CD8-positive, alpha-beta memory T cell (primary cell): ENCODE measurements at places on chromosomes 16 and 17. TPM values are rescaled to one million over a fixed set of nuclear protein-coding genes. Genes with fewer than 3 reads are reported as not detected.

The HOXB1 gene
- polyA plus RNA-seq = not detected

The CXCL16 gene
- 3.0 TPM for polyA plus RNA-seq

The CD79B gene
- polyA plus RNA-seq = 36.9 TPM

The EPN3 gene
- not detected for polyA plus RNA-seq

The RRAD gene
- polyA plus RNA-seq = not detected

- no peak for DNase-seq
- no peaks in the 10 kb centered on the region for H3K27me3 ChIP-seq
- no peaks in the 10 kb centered on the region for H3K4me1 ChIP-seq
- H3K4me3 ChIP-seq = no peak overlapping the region
Observed at GRCh38 chr17:28997806-28998205, 8.0 kb downstream of the SEZ6 start.

DNA sequence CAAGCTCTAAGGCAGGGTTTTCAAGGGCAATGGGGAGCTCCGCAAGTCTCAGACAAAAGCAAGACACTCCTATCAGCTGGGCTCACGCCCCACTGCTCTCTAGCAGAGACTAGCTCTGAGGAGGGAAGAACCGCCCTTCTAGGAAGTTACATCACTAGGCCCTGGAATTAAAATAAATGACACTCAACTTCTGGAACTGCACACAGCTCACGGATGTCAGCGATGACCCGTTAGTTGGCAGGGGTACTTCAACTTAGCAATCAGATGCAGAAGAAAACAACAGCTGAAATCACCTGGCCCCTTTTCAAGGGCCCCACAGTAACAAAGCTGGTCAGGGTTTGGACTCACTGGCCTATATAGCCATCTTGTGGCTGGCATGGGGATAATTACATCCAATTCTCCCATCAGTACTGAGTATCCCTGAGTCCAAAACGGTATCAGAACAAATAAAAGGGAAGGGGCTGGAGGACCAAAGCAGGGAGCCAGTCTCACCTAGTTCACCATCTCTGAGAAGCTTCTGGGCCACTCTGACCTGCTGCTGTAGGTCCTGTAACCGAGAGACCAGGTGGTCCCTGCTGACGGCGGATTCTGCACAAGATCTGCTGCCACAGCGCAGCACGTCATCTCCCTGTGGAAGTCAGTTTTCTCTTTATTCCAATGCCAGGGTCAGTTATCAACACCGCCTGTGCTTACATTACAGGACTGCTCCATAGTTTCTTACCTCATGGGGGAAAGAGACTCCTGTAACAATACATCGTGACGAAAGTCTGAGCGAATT is 22.2 kb downstream of the SERPINF1 start:
- no peaks in the 10 kb centered on the region for H3K27me3 ChIP-seq
- no peak for DNase-seq
- no peaks in the 10 kb centered on the region for H3K4me1 ChIP-seq
- H3K27ac ChIP-seq = no peak overlapping the region
- H3K36me3 ChIP-seq = peaks cover 28% of the 10 kb centered on the region

GRCh38 chr17:65314212-65314611 is 177.0 kb downstream of the RGS9 start:
- no peak overlapping the region for H3K4me3 ChIP-seq
- no peak overlapping the region for H3K27ac ChIP-seq

DNA sequence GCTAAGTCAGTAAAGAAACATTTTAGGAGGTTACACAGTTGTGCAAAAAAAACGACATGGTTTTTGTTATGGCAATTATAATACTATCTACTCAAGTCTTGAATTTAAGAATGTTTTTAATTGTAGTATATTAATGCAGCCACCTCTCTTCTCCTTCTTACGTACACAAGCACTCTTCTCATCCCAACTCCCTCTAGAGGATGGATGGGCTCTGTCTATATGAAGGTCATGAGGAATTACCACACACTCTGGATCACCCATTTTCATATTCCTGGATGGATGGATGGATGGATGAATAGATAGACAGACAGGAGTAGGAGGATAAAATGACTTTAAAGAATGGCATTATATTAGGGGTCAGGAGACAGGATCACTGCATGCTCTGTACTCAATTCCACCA is 120.0 kb downstream of the PHKB start:
- H3K27me3 ChIP-seq = no peaks in the 10 kb centered on the region
- no peak overlapping the region for H3K27ac ChIP-seq
- no peak overlapping the region for H3K4me3 ChIP-seq
- no peaks in the 10 kb centered on the region for H3K4me1 ChIP-seq
- peaks cover 3% of the 10 kb centered on the region for H3K36me3 ChIP-seq

GRCh38 chr16:77273815-77274214 is 74.6 kb downstream of the SYCE1L start:
- DNase-seq = no peak
- H3K27me3 ChIP-seq = no peaks in the 10 kb centered on the region
- no peaks in the 10 kb centered on the region for H3K36me3 ChIP-seq
- H3K27ac ChIP-seq = no peak overlapping the region
- H3K4me3 ChIP-seq = no peak overlapping the region
- H3K4me1 ChIP-seq = no peaks in the 10 kb centered on the region

- no peak overlapping the region for H3K27ac ChIP-seq
- no peaks in the 10 kb centered on the region for H3K4me1 ChIP-seq
- no peak overlapping the region for H3K4me3 ChIP-seq
- no peaks in the 10 kb centered on the region for H3K27me3 ChIP-seq
- DNase-seq = no peak
- H3K36me3 ChIP-seq = no peaks in the 10 kb centered on the region
Observed at GRCh38 chr17:70947215-70947614, 777.9 kb downstream of the KCNJ2 start.

- no peaks in the 10 kb centered on the region for H3K27me3 ChIP-seq
- H3K27ac ChIP-seq = no peak overlapping the region
Observed at GRCh38 chr17:412211-413015, 59.8 kb upstream of the RPH3AL start.

GRCh38 chr16:51766739-51767138 is 615.7 kb upstream of the SALL1 start:
- no peak for DNase-seq
- no peak overlapping the region for H3K4me3 ChIP-seq
- no peaks in the 10 kb centered on the region for H3K36me3 ChIP-seq
- no peak overlapping the region for H3K27ac ChIP-seq
- no peaks in the 10 kb centered on the region for H3K4me1 ChIP-seq
- H3K27me3 ChIP-seq = no peaks in the 10 kb centered on the region

DNA sequence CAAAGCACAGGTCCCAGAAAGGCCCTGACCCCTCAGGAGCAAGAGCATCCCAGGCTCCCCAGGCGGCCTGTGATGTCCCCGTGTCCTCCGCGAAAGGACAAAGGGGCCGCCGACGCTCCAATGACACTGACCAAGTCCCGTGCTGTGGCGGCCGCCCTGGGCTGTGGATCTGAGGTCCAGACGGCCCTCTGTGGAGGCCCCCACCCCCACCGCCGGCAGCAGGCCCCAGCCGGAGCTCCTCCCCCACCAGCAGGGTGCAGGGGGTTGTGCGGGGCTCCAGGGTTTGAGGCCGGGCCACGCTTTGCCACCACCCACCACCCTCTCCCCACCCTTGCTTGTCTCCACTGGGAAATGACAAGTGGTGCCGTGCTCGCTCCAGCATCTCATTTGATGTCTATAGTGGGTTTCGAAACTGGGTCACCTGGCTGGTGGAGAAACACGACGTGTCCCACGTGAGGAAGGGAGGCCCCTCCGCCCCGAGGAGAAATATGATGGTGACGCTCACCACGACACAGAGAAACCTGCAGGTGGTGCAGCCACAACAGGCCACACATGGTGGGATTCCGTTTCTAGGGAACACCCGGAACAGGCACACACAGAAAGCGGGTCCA is 31.2 kb upstream of the ZNF469 start:
- no peak overlapping the region for H3K27ac ChIP-seq
- DNase-seq = no peak
- H3K4me3 ChIP-seq = no peak overlapping the region
- H3K4me1 ChIP-seq = peaks cover 7% of the 10 kb centered on the region
- no peaks in the 10 kb centered on the region for H3K27me3 ChIP-seq
- no peaks in the 10 kb centered on the region for H3K36me3 ChIP-seq

- H3K4me1 ChIP-seq = no peaks in the 10 kb centered on the region
- no peak overlapping the region for H3K27ac ChIP-seq
- H3K4me3 ChIP-seq = no peak overlapping the region
Observed at GRCh38 chr16:3242709-3243108, 7.8 kb upstream of the ZNF200 start.

- no peaks in the 10 kb centered on the region for H3K27me3 ChIP-seq
- H3K36me3 ChIP-seq = peaks cover 12% of the 10 kb centered on the region
- H3K4me1 ChIP-seq = peaks cover 67% of the 10 kb centered on the region
- H3K4me3 ChIP-seq = no peak overlapping the region
- H3K27ac ChIP-seq = peak overlapping the region; percentile 86
Observed at GRCh38 chr16:27462200-27462845, 60.3 kb downstream of the IL21R start.

- H3K4me1 ChIP-seq = no peaks in the 10 kb centered on the region
- H3K4me3 ChIP-seq = no peak overlapping the region
- H3K27ac ChIP-seq = no peak overlapping the region
Observed at GRCh38 chr16:61042737-61043136, 993.5 kb downstream of the CDH8 start.
